GM12864 (cell line): ENCODE measurements at places on chromosomes 2 and 18.

- no peak for DNase-seq
Measured at GRCh38 chr2:487186-488079, 189.8 kb downstream of the TMEM18 start.

DNA sequence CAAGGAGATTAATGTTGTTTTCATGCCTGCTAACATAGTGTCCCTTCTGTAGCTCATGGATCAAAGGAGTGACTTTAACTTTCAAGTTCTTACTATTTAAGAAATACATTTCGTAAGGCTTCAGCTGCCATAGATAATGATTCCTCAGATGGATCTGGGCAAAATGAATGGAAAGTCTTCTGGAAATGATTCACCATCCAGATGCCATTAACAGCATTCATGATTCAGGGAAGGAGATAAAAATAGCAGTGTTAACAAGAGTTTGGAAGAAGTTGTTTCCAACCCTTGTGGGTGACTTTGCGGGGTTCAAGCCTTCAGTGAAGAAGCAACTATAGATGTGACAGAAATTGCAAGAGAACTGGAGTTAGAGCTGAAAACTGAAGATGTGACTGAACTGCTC is 17.0 kb downstream of the VRK2 start:
- DNase-seq, result no peak

- no peak for DNase-seq
Measured at GRCh38 chr2:178267660-178268059, 73.3 kb downstream of the OSBPL6 start.

- no peak for DNase-seq
Measured at GRCh38 chr2:16821692-16822091, 156.1 kb upstream of the CYRIA start.

DNA sequence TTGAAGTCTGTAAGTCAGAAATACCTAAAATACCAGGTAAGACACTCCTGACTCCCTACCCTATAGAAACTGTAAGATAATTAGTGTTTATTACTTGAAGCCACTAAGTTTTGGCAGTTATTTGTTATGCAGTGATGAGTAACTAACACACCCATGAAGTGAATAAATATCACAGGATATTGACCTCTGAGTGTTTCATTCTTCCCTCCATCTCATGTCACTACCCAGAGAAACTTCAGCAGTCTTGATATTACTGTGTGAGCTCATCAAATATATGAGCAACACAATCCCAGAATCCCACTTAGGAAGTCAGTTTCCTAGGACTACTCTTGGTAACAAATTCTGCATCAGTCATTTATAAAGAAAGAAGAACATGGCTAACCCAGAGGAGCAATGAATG is 529.7 kb downstream of the FBXO15 start:
- no peak for DNase-seq

DNA sequence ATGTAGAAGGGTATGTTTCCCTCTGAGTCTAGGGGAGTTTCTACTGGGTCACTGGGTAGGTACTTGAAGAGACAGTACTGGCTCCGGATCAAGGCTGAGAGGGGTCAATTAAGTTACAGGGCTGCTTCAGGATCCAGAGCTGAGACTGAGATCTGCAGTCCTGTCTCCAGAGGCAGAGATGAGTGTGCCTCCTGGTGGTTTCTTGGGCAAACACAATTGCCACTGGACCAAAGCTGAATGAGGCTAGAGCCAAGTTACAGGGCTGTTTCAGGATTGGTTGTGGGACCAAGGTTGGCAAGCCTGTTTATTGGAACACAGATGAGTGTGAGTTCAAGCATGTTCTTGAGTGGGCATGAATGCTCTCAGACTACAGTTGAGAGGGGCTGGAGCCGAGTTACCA is 157.9 kb downstream of the ADCYAP1 start:
- DNase-seq, result no peak

- DNase-seq, result no peak
Measured at GRCh38 chr2:168951871-168952270, 50.8 kb downstream of the G6PC2 start.

- DNase-seq, result no peak
Measured at GRCh38 chr2:54939446-54940118, 110.7 kb downstream of the RTN4 start.

- no peak for DNase-seq
Measured at GRCh38 chr2:202815548-202816360, 55.8 kb downstream of the ICA1L start.

DNA sequence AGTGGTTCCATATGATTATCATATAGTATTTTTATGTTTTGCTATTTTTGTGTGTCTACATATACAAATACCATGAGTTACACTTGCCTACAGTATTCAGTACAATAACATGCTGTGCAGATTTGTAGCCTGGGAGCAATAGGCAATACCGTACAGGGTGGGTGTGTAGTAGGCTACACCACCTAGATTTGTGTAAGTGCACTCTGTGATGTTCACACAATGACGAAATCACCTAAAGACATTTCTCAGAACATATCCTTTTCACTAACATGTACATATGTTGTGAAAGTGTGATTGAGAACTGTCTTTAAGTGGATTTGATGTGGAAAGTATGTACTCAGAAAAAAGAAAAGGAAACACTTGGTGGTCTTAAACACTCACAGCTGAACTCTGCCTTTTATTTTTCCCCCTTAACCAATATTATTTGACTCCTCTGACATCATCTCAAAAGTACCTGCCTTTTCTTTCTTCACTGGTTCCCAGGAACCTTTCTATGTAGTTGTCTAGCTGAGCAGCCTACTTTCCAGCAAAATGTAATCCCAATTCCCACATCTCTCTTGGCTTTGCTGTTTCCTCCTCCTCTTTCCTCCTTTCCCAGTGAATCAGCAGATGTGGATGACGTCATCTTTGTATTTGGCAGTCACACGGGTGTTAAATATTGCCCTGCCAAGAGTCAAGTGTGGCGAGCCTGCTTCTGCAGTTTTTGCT is 47.7 kb downstream of the OSBPL6 start:
- DNase-seq, result no peak

DNA sequence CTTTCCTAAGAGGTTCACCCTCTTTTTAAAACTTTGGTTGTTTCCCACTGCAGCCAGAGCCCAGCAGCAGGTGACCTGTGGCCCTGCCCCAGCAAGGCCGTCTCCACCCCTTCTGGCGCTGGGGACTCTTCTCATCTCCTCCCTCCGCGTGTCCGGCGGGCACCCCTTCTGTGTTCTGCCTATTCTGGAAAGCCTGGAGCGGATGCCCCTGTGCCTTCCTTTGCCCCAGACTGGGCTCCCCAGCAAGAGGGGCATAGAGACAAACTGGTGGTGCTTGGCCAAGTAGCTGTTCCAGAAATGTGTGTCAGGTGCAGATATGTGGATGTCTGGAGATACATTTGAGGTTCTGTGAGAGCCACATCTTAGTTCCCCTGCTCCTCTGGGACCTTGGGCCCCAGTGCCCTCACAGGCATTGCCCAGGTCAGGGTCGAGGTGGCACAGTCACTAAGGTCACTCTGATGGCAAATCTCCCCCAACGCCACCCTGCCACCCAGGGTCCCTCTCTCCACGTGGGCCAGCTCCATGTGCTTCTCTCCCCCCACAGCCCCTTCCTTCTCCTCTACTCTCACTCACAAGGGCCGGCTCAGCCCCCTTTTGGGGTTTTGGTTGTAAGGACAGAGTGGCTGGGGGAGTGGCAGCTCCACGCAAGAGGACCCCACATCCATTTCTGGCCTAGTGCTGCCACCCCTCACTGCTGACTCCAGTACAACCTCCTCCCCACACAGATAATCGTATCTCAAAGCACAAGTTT is 35.5 kb upstream of the TAF1B start:
- no peak for DNase-seq

DNA sequence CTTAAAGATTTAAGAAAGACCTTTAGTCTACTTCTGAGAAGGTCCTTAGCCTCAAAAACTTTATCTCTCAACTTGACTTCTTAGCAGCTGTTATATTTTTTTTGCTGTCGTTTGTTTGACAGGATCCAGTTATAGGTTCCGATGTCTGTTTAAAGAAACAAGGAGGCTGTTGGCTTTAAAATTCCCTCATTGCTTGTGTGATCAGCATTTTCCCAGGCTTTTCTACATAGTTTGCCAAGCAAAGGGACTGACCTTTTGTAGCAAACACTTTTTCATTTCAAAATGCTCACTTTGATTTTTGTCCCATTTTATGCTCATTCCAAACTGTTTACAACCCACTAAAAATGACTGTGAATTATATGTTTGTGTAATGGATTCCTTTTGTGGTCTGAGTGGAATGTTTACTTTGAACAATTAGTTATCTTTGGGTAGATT is 394.9 kb downstream of the ARHGAP15 start:
- DNase-seq, result no peak

GRCh38 chr2:191109888-191110287 is 40.9 kb downstream of the STAT4 start:
- DNase-seq, result no peak

DNA sequence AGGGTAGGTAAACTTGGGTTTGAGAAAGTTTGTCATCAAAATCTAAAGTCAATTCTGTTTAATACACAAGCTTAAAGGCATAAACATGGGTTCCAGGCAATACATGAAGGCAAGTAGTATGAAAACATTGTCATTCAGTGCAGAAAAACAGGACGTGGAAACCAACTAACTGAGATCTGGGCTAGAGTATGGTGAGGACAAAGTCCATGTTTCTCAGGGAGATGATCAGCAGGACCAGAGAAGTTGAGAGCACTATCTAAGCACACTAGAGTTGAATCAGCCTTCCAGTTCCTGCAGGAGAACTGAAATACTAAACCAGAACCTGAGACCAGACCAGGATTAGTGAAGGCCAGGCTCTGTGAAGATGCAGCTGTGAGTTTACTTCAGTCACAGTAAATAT is 302.8 kb upstream of the CRIM1 start:
- DNase-seq, result no peak

DNA sequence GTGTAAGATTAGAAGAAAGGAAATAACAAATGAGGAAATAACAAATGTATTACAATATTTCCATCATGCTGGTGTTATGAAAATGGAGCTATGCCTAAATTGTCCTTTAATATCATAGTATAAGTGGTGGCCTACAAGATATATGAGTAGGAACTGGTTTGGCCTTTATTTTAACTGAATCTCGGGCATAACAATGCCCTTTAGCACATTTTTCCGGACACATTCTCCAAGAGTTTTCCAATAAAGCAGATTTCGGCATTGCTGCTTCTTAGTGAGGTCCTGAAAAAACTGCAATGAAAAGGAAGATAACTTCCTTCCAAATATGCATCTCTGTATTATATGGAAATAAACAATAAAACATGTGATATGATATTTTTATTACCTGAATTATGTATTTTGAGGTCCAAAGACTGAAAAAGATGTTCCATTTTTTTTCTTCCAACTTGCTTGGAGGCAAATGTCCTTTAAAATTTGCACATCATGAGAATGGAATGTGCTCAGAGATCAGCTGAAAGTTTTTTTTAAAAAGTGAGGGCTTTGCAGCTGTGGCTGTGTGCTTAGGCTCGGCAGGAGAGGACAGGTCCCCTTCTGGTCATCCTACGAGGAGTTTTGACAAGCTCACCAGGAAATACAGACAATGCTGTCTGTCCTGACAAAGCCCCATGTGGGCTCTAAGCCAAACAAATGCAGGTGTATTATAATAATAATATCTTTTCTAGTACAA is 132.3 kb upstream of the RND3 start:
- no peak for DNase-seq

DNA sequence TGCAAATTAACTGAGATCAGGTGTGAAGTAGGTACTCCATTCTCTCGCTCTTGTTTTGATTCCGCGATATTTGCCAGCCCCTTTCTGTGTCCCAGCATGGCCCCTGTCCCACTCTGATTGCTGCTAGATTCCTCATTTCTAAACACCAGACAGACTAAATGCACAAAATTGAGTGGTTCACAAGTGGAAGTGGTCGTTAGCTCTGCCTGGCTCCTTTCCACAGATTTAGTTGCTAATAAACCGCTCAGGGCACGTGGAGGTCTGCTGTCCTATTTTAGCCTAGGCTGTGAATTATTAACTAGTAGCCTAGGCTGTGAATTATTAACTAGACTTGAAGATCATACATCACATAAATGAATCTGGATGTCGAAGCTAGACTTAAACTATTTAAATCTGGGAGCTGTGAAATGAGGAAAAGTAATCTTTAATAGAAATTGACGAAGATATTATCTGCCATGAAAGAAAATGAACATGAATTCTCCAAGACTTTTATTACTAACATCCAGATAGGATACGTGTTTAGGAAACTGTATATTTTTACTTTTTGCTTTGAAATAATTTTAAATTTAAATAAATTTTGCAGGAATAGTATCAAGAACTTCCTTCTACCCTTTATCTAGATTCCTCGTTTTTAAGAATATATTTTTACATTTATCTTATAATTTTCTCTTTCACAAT is 3.7 kb downstream of the IL1RL2 start:
- no peak for DNase-seq

DNA sequence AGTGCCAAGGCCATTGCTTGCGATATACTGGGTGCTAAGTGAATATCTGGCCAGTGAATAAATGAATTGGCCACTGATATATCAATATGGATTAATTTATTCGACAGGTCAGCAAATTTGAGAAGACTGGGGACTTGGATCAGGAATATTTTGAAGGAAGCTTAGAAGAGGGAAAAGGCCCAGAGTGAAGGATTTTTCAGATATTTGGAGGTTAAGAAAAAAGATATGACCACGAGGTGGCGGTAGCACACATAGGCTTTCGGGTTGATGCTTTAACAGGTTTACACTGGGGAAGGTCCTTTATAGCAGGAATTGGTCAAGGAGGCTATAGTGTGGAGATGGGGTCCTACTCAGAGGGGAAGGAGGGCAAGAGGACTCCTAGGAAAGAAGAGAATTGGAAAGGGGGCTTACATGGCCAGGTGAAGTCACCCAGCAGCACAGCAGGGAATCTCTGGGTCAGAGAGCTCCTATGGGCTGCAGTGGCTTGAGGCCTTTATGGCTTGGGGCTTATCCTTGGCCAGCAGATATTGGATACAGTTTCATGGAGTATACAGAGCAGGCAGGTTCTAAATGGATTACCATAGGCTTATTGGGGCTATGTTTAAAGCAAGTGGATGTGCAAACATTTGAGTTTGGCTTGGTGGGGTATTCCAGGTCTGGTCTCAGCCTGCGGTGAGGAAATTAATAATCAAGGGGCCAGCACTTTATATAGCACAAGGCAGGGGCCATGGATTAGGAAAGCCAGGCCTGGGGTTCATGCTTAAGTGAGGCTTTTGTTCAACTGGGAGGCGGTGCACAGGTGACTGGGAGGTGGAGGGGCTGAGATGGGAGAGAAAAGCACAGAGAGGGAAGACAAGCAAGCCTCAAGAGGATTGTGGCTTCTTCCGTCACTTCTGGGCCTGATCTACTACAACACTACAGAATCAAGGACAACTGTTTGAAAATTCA is 9.7 kb downstream of the IL1RN start:
- DNase-seq, result no peak

GRCh38 chr2:126221506-126221905 is 434.5 kb upstream of the GYPC start:
- no peak for DNase-seq

GRCh38 chr18:30970196-30970816 is 72.2 kb downstream of the DSC3 start:
- DNase-seq, result no peak
